ENCODE measurements at places on chromosomes 5 and 9.

DNA sequence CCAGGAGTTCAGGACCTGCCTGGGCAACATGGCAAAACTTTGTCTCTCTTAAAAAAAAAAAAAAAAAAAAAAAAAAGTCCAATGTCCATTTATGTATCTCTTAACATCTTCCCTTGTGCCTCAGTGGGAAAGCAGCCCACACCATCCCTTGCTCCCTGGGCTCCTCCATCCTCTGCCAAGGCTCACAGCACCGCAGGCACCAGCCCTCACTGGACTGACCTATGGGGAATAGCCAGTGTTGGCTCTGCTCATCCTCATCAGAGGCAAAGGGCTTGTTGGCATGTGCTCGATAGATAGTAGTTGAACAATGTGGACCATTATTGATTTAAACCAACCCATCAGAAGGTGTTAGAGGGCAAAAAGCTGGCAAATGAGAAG, 61.8 kb upstream of the LRRTM2 start:
- no peak for DNase-seq

DNA sequence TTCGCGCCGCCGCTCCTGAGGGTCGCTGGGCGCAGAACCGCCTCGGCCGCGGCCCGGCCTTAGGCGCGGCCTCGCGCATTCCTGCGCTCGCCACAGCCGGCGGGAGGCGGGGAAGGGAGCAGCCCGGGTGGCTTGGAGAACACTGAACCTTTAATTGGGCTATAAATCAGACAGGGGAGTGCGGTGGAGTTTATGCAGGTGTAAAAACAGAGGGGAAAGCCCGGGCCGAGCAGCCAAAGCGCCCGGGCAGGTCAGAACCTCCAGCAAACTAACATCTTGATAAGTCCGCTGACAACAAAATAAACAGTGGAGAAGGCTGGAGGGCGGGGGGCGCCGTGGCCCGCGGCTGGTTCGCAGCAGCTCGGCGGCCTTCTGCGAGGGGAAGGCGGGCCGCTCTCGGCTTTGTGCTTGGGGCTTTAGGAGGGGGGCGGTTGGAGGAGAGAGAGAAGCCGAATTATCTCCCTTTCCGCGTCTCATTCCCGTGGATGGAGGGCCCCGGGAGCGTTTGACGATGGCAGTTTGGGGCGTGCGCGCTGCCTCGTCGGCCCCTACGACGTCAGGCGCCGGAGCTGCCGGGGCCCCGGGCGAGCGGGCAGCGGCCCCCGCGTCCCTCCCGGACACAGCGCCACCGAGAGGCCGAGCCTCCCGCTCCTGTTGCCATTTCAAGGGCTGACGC, 11.3 kb downstream of the FOXD1 start:
- no peak for DNase-seq

GRCh38 chr9:99828054-99828416, 6.3 kb downstream of the NR4A3 start:
- no peak for DNase-seq

GRCh38 chr5:14370386-14370785, 211.2 kb upstream of the OTULINL start:
- DNase-seq, result no peak

DNA sequence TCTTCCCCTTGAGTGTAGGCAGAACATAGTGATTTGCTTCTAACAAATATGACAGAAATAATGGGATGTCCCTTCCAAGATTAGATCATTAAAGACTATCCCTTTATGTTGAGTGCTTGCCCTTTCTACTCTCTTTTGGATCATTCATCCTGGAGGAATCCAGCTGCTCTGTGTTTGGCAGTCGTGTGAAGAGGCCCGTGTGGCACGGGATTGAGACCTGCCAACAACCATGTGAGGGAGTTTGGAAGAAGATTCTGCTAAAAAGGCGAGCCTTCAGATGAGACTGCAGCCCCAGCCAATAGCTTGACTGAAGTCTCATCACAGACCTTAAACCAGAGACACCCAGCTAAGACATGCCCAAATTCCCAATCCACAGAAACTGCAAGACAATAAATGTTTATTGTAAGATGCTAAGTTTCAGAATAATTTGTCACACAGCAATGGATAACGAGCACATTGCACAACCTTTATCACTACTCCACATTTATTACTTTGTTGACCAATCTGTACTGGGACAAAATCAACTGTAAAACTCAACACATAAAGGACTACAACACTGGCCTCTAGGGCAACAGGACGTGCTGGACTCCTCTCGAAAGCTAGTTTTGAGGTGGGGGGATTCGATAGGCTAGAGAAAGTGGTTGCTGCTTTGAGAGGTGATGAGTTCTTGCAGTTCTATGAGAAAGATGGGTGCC, 42.8 kb downstream of the ANGPTL2 start:
- DNase-seq, result no peak

DNA sequence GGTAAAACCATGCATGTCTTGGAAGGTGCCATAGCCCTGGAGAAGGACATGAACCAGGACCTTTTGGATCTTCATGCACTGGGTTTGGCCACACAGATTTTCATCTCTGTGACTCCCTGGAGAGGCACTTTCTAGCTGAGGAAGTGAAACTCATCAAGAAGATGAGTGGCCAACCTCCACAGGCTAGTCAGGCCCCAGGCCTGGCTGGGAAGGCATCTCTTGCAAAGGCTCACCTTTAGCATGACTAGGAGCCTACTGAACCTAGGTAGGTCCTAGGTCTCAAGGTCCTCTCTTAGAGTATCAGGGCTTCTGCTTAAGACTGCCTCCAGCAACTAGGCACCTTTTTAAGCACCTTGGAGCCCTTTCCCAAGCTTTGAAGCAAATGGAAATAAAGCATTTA, 1448.7 kb upstream of the ACO1 start:
- DNase-seq, result no peak

DNA sequence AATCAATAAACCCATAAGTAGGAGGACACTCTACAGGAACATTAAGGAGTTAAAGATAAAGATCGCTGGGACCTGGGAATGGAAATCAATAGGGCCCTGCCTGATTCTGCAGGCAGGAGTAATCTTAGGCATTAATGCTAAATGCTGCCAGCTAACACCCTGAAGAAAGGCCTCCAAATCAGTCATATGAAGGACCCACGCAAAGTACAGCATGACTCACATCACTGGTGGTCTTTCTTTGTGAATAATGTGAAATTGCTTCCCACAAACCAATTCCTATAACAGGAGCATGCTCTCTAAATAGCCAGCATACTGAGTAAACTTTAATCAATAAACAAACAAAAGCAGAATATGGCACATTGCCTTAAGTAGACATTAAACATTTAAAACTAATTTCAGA, 172.3 kb downstream of the SEMA5A start:
- no peak for DNase-seq

DNA sequence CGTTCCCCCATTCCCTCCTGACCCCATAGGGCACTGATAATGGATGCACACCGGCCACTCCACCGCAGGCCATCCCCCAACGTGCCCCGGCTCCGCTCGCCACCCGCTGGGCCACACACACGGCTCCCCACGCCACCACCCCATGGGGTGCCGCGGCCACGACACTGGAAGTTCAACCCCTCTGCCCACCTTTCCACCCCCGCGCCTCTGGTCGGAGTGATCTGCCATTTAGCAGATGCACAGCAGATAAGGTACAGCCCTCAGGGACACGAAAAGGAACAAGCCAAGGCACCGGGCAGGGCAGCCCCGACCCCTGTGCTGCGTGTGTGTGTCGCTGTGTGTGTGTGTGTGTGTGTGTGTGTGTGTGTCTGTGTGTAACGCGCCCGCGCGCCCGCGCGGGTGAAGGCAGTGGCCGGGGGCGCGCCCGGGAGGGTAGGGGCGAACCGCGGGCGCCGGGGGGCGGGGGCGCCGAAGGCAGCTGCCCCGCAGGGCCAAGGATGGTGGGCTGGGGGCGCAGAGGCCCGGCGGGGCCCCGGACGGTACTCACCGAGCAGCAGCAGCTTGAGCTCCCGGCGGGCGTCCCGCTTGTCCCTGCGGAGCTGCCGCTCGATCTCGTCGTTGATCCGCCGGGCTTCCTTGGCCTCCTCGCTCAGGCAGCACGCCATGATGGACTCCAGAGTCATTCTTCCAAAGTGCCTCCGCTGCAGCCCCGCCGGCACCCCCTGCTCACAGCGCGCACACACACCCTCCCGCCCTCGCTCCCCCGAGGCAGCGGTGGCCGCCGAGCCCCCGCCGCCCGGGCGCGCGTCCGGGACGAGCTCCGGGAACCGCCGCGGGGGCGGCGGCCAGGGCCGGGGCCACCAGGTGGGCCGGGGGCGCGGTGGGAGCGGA, 813 bp downstream of the GNAQ start:
- DNase-seq, result peak; percentile 61

DNA sequence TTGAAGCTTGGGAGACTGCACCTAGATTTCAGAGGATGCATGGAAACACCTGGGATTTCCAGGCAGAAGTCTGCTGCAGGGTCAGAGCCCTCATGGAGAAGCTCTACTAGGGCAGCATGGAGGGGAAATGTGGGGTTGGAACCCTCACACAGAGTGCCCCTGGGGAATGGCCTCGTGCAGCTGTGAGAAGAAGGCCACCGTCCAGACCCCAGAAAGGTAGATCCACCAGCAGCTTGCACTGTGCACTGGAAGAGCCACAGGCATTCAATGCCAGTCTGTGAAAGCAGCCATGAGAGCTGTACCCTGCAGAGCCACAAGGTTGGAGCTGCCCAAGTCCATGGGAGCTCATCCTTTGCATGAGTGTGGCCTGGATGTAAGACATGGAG, 285.3 kb upstream of the FAM174A start:
- DNase-seq, result no peak

Measured in hematopoietic multipotent progenitor cell treated with erythropoietin and hydrocortisone succinate and interleukin-3 and kit ligand, for 8 days (in vitro differentiated cells).